ENCODE measurements at places on chromosomes 7 and 10.

DNA sequence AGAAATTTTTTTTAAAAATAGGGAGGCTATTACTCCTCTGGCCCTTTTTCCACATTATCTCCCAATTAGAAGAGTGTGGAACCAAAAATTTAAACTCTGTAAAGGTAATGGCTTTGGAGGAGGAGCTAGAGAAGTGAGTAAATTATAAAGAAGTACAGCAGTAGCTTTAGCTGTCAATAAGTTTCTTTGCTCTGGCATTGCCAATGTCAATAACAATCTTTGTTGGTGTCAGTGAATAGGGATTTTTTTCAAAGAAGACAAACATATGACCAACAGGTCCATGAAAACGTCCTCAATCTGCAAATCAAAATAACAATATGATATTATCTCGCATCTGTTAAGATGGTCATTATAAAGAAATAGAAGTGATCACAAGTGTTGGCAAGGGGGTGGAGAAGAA is 227.1 kb upstream of the MBL2 start:
- DNase-seq = no peak

GRCh38 chr7:112080441-112080840 is 125.8 kb downstream of the DOCK4 start:
- DNase-seq = no peak

DNA sequence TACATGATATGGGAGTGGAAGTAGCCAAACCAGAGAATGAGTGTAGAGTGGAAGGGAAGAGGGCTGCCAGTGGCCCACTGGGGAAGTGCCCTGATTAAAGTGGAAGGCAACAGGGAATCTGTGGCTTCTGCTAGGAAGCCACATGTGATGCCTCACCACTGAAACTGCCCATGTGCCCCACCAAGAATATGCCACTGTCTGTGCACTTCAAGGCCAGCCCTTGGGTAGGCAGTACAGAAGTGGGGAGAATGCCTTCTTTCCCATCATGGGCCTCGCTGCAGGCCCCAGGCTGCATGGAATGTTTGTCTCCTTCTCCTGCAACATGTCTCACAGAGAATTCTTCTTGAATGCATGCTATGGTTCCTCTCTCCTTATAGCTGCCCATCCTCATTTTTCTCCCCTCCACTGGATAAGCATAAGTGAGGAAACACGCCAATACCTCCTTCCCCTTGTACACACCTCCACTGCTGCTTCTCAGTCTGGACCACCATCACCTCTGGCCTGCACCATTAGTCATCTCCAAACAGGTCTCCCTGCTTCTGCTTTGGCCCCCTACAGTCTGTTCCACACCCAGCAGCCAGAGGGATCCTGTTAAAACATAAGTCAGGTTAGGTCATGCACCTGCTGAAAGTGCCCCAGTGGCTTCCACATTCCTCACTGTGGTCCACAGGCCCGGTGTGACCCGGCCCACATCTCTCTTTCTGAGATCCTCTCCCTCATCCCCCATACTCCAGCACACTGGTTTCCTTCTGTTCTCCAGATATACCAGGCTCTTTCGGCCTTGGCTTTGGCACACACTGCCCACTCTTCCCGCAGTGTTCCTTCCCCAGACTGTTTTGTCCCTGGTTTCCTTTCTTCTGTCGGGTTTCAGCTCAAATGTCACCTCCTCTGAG is 37.1 kb downstream of the SNX10 start:
- DNase-seq = no peak

DNA sequence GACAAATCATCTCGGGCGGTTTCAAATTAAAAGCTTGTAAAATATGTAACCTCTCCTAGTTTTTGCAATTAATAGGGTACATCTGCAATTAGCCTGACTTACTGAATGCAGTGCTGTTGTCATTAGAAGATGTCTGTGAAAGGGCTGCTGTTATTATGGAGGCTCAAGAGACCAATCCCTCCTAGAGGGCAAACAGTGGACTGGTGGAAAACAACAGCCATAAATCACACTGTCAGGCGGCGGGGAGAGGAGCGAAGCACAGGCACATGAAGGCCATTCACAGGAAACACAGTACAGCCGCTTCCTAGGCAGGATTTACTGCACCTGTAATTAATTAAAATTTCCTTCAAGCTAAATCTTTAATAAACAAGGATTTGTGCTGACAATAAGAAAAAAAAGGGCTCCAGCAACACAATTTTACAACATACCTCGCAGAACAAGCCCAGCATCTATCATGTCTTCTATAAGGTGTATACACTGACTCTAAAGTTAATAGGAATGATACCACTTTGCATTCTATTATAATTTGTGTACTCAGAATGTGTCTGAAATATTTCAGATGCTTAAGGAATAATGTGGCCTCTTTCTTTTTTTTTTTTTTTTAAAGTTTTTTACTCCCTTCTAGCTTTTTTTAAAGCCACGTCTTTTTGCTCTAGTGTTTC is 50.7 kb downstream of the ERCC6 start:
- DNase-seq = no peak

DNA sequence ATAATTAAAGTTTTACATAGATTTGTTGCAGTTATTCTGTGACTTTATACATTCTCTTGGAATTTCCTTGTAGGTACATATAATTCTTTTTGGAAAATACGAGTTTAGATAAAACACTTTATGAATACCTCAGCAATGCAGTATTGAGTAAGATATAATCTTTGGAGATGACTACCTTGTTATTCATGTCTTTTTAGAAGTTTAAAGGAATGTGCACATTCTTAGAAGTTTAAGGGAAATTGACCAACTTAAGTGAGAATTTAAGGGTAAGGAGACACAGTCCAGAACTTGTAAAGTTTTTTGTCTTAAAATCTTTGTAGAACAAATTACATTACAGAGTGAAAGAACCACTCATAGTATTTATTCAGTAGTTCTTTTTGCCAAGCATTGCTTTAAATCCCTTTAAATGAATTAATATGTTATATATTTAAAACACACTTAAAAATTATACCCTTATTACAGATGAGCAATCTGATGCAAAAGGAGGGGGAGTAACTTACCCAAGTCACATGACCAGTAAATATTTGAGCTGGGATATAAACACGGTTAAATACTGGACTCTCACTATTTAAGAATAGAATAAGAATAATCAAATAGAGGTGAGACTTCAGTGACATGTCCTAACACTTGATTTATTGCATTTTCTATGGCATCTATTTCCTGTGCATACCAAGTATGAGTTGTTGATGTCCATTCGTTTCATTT is 139.5 kb upstream of the FERD3L start:
- no peak for DNase-seq

DNA sequence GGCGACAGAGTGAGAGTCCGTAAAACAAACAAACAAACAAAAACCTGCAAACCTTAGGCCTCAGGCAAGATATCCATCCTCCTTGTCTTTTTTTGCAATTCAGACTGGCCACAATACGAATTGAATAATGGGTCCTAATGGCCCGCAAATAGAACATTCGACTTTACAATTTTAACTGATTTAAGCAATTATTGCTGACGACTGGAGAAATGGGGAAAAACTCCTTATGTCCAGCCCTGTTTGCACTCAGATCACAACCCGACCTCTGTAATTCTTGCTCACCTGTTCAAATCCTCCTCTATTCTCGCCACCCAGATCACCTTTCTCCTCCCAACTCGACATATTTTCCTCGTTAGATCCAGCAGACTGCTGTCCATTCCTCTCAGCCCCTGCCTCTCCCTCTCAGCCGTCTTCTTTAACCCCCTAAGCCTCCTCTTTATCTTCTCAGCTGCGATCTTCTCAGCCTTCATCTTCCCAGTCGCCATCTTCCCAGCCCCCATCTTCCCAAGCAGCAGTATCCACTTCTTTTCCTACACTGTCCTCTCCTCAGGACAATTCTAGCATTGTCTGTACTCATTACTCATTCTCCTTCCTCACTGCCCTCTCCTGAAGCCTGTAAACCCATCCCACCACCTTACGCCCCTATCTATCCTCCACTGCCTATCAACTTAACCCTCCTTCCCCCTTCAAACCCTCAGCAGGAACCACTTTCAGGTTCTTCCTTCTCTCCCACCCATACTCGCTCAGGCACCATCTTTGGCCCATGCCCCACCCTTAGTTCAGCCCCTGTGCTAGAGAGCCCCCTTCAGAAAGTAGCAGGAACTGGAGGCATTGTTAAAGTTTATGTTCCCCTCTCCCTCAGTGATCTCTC is 61.8 kb downstream of the LRRC17 start:
- DNase-seq = no peak

GRCh38 chr10:23610626-23611307 is 171.9 kb downstream of the OTUD1 start:
- no peak for DNase-seq

DNA sequence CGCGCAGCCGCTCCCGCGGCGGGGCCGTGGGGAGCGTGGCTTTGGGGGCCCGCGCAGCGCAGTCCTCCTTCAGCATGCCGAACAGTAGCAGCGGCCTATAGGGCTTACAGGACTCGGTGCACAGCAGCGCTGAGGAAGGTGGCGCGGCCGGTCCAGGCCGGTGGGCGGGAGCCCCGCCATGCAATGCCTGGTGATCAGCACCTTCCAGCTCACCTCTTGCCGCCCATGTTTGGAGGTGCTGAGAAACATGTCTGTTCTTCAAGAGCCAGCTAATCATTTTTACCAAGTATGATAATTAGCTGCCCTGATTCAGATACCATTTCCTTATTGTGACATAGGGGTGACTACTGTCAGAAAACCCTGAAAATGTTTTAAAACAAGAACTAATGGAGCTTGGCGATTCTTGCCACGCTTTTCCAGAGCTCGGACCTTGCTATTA is 33.5 kb upstream of the SFTPD start:
- DNase-seq = no peak

- DNase-seq = peak; percentile 40
Observed at GRCh38 chr10:95333997-95334804, 43.4 kb upstream of the PDLIM1 start.

- no peak for DNase-seq
Observed at GRCh38 chr10:49609006-49609282, 1.2 kb upstream of the SLC18A3 start.

- DNase-seq = no peak
Observed at GRCh38 chr7:116045532-116045931, 15.0 kb upstream of the TFEC start.

DNA sequence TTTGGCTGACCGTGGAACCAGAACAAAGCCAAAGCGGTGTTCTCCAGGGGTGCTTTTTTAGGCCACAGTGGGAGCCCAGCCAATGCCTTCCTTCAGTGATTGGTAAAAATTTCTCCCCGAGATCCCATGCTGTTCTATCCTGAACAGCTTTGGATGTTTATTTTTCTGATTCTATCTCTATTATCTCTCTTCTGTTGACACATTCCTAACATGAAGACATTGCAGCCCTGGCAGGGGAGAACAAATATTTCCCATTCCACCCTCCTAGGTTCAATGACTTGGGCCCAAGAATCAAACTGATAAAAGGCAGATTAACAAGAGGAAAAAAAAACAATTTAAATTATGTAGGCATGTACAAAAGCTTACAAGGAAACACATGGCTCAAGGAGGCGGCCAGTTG is 162.7 kb downstream of the PFKFB3 start:
- DNase-seq = peak; percentile 46

DNA sequence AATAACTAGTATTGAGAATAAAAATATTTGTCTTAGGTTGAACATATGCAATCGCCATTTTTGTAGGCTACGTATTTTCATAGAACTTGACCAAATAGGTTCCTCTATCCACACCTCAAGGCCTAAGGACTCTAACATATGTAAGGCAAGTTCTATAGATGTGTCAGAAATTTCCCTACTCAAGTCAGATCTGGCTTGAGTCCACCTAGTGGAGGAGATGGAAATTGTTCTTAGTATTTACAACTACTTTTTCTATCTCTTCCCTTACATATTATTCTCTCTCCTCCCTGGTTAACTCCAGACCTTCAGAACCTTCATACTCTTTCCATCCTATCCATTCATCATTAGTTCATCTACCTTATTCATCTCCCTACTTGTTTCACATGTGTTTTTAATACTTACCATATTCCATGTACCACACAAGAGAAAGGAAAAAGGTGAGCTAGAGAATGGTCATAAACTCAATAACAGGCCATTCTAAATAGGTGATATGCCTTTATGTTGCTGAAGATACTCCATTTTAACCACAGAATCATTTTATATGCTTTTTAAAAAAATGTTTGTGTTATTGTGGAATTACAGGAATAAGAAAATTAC is 174.5 kb upstream of the HDAC9 start:
- DNase-seq = no peak

GRCh38 chr7:127396184-127396583 is 3.7 kb upstream of the ZNF800 start:
- DNase-seq = peak; percentile 6

DNA sequence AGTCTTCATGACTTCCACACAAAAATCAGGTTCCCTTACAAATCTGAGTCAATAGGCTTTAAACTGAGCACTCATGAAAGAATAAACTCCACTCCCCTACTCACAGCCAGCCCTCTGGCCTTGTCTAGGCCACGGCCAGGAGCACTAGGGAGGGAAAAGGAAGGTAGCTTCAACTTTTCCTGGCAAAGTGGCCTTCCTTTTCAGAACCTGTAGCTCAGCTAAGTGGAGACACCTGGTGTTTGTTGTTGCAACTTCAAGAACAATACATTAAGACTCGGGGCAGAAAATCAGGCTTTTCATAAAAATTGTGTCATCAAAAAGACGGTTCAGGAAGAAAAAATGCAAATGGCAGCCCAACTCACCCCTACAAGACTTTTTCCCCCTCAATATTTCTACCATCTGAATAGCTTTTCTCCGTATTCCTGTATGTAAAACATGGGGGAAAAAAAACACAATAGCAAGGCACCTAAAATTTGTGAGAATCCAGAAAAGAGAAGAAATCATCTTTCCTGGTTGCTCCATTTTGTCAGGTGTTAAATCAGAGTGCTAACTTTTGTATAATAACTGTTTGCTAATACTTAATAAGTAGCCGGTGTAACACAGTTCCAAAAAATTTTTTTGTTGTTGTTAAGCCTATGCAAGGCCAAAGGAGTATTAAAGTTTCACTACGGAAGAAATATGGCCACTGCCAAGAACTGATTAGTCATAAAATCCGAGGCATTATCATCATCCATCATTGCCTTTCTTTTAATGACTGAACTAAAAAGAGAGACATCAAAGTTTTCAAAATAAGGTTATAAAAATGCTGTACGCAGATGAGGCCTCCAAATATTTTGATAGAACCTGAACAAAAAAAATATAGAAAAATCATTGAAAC is 66.2 kb upstream of the ARID5B start:
- DNase-seq = no peak

DNA sequence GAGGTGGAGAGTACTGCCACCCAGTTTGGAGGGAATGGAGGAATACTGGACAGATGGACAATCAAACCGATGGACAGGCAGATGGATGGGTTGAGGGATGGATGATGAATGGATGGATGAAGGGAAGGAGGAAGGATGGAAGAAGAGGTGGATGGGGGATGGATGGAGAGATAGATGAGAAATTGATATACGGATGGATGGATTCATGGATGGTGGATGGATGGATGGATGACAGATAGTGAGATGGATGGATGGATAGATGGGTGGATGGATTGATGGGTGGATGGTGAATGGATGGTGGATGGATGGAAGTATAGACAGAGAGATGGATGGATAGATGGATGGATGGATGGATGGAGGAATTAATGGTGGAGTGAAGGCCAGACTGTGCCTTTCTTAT is 42.6 kb downstream of the ALOX5 start:
- no peak for DNase-seq

All from thyroid gland (tissue), 4 donors.